NB4 (cell line): ENCODE measurements at places on chromosomes 13 and 19.

DNA sequence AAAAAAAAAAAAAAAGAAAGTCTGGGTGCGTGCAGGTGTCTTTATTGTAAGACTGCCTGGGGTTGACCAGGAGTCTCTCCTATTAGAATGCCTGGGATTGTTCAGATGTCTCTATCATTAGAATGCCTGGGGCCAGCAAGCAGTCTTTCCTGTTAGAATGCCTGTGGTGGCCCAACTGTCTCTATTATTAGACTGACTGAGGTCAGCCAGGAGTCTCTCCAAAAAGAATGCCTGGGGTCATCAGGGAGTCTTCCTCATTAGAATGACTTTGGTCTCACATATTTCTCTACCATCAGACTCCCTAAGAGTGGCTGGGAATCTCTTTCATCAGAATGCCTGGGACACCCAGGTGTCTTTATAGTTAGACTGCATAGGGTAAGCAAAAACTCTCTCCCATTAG is 1577.5 kb downstream of the UQCRFS1 start:
- DNase-seq: no peak

GRCh38 chr13:103403148-103403740 is 337.0 kb upstream of the SLC10A2 start:
- no peak for DNase-seq

GRCh38 chr13:88507909-88508308 is 836.7 kb downstream of the SLITRK5 start:
- DNase-seq: no peak

- no peak for DNase-seq
Observed at GRCh38 chr19:8206147-8207087, 2.8 kb upstream of the CERS4 start.

DNA sequence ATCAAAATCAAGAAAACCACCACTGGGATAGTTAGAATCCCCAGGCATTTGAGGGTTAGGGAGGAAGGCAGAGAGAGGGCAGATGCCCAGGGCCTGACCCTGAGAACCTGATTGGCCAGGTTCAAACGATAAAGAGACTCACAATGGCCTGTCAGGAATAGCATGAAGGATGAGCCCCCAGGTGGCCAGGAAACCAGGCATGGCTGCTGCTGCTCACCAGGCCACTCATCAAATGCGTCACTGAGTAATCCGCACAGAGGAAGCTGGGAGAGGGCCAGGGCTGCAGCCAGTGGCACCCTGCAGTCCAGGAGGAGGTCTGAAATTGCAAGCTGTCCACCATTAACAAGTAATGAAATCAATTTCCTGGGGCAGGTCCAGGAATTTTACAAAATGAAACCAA is 111.3 kb downstream of the KATNAL1 start:
- DNase-seq: no peak

GRCh38 chr13:71304861-71305260 is 562.1 kb downstream of the DACH1 start:
- DNase-seq: no peak

GRCh38 chr13:45219938-45220375 is 19.1 kb upstream of the KCTD4 start:
- peak; percentile 55 for DNase-seq

GRCh38 chr13:53201454-53202225 is 173.0 kb downstream of the OLFM4 start:
- no peak for DNase-seq

DNA sequence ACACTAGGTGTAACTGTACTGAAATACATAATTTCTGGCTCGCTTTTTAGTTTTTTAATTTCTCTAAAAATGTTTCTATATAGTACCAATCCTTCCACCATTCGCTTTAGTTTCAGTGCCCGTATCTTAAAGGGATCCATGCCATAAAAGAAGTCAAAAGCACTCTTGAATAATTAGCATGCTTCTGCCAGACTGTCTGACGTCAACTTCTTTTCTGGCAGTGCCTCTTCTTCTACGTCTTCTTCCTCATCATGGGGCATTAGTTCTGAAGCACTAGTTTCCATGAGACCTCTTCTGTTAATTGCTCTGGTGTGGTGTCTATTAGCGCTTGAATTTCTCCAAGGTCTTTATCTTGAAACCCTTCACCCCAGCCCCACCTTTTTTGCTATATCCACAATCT is 93.8 kb upstream of the DOCK9 start:
- no peak for DNase-seq

DNA sequence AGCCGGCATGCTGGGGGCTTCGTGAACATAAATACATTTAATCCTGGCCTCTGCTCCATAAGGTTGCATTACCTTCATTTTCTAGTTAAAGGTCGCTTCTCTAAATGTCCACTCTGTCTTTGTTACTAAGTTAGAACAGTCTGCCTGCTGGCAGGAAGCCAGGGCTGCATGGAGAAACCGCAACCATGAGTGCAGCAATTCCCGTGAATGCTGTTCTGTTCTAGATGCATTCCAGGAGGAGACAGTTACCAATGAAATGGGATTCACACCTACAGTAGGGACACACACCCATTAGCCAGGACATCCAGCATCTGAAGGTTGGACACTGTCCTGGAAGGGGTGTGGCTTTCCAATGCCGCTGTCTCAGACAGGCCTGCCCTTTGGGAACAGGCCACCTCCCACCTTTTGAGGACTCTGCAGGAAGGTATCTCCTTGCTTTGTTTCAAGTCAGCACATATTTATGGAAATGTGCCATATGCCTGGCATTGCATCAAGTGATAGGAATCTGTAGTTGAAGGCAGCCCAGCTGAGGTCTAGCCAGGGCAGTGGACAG is 129.7 kb downstream of the SLC7A1 start:
- DNase-seq: no peak

DNA sequence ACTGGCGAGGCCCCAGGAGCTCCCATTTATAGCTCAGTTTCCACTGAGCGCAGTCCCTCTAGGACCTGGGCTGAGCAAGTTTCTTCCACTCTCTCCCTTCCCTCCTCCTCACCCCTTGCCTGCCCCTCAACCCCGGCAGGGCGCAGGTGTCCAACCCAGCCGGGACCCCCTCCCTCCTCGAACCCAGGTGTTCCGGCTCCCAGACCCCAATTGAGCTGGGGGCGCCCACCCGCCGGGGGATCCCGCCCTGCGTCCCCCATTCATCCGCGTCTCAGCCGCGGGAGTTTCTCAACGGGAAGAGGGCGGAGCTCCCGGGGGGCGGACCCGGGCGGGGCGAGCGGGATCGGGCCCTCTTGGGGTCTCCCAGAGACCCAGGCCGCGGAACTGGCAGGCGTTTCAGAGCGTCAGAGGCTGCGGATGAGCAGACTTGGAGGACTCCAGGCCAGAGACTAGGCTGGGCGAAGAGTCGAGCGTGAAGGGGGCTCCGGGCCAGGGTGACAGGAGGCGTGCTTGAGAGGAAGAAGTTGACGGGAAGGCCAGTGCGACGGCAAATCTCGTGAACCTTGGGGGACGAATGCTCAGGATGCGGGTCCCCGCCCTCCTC is at the start of gene KIRREL2:
Gene KIRREL2, plus strand, starts transcription at position 366 of the 604 bp plus-strand sequence. Its CDS starts 209 bp downstream, at position 575.
- no peak for DNase-seq

GRCh38 chr19:32814624-32815023 is 54.9 kb downstream of the SLC7A9 start:
- no peak for DNase-seq

DNA sequence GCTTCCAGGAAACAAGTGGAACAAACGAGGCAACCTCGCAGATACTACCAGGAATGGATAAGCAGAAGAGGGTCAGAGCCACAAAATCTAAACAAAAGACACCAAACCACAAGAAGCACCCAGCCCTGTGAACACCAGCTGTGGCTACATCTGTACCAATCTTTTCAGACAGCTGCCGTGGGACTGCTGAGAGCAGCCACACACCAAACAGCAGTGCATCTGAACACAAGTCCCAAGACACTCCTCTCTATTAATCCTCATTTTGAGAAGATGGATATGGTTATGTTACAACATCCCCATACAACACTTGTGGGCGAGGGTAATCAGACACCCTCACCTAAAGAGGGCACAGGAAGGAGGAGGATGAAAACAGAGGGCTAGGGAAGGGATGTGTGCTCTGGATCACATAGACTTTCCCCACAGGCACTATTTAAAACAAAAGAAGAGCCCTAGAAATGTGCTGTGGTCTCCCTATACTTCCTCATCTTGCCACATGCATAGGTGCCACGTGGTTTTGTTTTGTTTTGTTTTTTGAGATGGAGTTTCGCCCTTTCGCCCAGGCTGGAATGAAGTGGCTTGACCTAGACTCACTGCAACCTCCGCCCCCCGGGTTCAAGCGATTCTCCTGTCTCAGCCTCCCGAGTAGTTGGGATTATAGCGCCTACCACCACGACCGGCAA is 41.6 kb upstream of the ZNF14 start:
- DNase-seq: peak; percentile 30

- DNase-seq: no peak
Observed at GRCh38 chr19:39399668-39400050, 7.0 kb upstream of the ZFP36 start.

DNA sequence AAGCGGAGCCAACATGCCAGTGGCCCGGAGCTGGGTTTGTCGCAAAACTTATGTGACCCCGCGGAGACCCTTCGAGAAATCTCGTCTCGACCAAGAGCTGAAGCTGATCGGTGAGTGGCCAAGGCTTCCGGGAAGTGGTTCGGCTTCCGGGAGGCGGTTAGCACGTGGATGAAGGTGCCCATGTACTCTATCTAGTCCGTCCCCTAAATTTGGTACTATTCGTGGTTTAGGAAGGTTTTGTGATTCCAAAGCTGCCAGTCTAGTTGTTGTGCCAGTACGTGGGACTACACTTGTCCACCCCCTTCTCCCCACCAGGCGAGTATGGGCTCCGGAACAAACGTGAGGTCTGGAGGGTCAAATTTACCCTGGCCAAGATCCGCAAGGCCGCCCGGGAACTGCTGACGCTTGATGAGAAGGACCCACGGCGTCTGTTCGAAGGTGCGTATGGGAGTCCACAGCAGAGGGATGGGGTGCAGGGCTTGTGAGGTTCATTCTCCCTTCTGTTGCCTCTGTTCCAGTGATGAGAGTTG is 579 bp downstream of the RPS9 start:
- no peak for DNase-seq

- peak; percentile 5 for DNase-seq
Observed at GRCh38 chr19:56942756-56943155, 102.2 kb upstream of the PEG3 start.

GRCh38 chr13:39823063-39823713 is 167.7 kb downstream of the COG6 start:
- no peak for DNase-seq

DNA sequence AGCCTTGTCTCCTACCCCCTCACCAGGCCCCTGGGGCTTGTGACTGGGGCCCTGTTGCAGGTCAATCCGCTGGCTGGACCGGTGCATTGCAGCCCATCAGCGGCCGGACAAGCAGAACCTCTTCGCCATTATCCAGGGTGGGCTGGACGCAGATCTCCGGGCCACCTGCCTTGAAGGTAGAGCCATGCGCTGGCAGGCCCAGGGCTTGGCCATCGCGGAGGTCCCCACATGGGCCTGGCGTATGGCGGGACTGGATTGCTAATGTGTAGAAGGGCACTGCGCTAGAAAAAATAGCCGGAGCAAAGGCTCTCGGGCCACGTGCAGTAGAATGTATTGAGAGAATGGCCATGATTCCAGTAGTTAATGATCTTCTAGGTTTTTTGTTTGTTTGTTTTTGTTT is 6.2 kb downstream of the QTRT1 start:
- no peak for DNase-seq

GRCh38 chr13:49606747-49607648 is 21.3 kb upstream of the ARL11 start:
- DNase-seq: peak; percentile 90

DNA sequence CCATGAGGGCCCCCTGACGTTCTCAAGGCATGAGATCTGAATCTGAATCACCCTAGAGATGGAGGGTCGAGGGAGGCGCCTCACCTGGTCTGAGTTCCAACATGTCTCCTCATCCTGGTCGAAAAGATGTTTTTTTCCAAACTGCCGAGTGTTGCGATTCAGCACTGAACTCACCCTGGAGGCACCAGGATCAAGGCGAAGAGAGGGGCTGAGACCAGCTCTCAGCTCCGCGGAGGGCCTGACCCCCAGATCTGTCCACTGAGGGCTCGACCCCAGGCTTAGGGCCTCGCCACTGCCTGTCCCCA is 555 bp downstream of the NR2C2AP start:
- no peak for DNase-seq

DNA sequence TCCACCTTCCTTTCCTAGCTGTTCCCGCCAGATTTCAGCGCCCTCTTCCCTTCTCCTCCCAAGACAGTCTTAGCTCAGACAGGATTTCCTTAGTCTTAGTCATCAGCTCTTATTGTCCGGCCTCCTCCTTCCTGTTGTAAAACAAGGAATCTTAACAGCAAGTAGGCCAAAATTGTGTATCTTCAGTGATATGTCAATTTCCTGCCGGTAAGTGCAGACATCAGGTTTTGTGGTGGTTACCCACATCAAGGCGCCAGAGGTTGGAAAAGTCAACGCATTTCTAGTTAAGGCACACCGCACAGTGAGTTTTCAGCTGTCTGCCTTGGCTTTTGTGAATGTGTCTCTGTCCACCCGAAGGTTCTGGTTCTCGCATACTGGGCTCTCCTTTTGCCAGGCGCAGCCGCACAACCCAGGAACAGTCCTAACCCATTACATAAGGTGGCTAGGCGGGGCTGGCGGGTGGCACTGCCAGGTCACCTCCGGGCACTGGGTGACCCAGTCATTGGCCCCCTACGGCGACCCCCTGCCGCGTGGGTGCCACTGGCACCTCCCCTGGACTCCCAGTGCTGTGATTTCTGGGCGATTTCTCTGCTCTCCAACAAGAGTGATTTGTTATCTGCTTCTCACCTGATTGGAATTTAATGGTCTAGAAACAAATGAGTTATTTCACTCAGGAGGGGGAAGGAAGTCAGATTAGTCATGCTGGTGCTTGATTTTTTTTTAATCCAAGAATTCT is 12.9 kb downstream of the COL4A2 start:
- no peak for DNase-seq

GRCh38 chr19:18745012-18745735 is 45.9 kb downstream of the COMP start:
- no peak for DNase-seq

- no peak for DNase-seq
Observed at GRCh38 chr13:33678906-33679657, 138.9 kb upstream of the RFC3 start.

DNA sequence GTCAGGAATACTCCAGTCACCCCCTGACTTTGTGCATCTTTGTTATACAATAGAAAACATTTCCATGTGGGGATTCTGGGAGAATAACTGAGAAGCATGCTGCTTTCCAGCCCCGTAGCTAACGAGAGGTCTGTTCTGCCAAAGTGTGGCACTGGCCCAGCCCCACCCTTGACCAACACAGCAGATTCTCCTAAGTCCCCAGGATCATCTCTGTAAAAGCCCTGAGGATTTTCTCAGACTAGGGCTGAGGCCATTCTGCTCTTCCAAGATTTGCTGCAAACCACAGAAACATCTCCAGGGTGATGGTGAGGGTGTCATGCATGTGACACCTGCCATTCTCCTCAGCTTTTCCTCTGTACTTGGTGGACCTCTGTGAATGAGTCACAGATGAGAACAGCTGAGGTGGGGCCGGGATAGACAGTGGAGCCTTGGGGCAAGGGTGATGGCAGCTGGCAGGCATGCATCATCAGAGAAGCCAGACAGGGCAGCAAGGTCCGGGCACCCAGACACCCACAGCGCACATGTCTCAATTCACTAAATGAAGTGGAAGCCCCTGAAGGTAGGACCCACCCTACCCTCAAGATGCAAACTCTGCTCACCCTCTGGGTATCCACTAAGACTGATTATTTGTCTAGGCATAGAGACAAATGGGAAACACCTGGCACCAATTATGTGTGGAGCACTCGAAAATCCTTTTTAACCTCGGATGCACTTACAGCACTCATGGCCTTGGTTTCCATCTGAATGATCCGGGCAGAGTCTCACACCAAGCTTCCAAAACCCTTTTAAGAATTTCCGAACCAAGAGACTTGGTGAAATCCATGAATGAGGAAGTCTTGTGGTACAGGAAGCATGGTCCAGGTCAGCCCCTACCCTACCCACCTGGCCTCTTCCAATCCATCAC is 20.1 kb upstream of the DOCK9 start:
- no peak for DNase-seq

- DNase-seq: no peak
Observed at GRCh38 chr19:3798137-3798536, 12.0 kb upstream of the MATK start.
